Hepatic stellate cell (primary cell): ENCODE measurements at places on chromosomes 2 and 18.

- peak; percentile 65 for DNase-seq
Measured at GRCh38 chr2:195613922-195614321, 43.1 kb upstream of the SLC39A10 start.

DNA sequence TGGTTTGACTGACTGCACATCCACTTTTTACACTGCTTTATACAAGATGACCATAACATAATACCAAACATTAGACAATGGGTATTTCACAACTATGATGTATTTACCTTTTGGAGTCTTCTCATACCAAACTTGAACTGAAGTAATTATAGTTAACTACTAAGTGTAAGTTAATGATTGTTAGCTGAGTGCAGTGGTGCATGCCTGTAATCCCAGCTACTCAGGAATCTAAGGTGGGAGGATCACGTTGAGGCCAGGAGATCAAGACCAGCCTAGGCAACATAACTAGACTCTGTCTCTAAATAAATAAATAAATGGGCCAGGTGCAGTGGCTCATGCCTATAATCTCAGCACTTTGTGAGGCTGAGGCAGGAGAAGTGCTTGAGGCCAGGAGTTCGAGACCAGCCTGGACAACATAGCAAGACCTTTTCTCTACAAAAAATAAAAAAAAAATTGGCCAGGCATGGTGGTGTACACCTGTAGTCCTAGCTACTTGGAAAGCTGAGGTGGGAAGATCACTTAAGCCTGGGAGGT lies 44.9 kb upstream of the ORC2 start:
- DNase-seq = no peak

DNA sequence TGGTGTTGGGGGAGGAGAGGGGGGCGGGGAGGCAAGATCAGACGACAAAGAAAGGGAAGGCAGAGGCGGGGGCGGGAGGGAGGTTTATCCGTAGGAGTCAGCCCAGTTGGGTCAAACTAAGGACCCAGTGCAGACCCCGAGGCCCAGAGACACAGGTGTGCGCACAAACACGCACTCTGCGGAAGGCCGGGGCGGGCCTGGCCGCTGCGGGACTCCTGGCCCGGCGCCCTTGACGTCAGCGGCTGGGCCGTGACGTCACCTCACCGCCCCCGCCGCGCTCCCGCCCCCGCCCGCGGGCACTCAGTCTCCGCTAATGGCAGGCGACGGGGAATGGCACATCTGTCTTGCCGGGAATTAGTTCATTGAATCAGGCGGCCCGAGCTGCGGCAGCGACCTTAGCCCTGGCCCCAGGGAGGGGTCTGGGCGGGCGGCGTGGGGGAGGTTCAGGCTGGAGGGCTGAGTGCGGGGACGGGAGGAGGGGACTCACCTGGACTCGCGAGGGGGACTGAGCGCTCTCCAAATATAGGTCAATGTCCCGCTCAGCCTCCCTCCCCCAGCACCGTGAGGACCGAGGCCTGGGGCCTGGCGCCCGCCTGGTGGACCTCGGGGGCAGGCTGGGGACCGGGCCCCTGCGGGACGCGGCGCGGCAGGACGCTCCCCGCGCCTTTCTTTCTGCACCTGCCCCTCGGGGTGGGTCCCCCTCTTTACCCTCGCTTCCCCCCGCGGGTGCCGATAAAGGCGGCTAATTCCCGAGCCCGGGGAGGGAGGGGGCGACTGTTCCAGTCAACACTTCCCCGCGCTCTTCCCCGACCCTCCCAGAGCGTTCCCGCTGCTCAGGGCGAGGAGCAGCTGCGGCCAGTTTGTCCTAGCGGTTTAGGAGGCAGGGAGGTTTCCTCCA lies 15.5 kb upstream of the ECEL1 start:
- DNase-seq = no peak

DNA sequence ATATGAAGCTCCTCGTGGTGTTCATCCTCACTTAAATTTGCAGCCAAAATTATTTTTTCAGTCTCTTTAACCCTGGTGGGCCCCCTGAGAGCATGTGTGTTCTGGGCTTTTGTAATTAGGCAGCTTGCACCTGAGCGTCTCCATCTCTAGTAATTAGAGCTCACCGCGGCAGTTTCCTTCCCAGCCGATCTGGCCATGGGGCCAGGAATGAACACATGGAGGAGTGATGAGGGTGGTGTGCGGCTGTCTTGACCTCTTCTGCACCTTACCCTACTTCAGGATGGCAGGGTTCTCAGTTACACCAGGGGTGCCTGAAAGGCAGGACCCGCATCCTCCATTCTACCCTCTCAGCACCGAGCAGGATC lies 98.5 kb downstream of the AFF3 start:
- no peak for DNase-seq

DNA sequence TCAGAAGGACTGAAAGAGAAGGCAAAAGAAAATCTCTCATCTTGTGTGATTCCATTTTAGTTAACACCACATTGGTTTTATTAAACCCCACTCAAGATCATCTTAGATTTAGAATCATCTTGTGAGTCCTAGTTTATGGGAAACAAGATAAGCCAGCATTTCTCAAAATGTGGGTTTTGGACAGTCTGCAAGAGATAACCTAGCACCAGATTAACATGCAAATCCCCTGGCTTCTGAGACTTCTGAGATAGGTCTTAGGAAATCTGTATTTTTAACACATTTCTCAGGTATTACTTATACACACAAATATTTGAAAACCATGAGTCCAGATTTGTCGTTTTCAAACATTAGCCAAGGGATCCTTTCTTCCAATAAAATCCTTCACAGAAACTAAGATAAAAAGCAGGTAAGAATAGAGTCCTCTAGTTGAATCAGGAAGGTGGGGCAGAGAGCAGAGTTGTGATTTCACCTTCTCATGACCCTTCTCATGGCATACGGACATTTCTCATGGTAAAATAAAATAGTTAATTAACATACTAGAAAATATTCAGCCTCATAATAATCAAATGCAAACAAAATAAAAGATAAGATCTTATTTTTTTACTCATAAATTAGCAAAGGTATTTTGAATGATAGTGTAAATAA lies 287.2 kb upstream of the FN1 start:
- DNase-seq = no peak

DNA sequence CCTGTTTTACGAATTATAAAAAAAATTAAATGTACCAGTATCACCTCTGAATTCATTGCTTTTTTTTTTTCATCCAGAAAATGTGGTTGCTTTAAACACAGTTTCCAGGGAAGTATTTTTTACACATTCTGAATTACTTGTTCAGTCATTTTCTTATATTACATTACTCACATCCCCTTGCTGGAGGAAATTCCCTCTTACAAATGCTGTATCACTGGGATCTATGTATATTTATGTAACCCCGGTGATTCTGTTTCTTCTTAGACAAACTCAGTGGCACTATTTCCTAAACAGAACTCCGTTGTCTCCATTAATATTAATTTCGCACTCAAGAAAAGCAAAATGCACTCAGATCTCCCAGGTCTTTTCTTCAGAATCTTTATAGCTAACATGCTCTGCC lies 1078.5 kb upstream of the ZEB2 start:
- peak; percentile 2 for DNase-seq

DNA sequence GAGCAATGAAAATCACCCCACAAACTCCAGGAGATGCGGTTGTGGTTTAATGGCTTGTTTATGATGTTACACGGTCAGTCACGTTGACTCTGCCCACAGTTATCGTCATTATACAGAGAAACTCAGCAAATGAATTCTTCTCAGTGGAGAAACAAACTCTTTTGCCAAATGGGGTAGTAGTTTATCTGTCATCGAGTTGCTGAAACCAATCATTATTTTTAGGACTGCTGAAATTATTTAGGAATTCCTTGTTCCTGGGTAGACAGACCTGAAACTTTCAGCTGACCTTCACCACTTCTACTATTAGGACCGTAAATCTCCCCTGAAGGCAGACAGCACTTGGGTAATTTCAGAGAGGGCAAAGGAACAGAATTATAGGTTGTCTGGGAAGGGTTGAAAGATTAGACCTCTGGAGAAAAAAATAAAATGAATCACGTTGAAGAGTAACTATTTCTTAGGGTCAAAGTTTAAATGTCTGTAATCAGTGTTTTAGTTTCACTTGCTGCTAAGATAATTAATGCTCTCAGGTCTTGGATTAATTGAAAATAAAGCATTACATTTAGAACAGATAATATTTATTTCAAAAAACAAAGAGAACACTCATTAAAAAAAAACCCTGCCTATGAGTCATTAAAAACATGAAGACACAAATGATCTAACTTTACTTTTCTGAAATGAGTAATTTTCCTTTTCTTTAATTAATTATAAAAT lies 52.1 kb upstream of the LYPD6 start:
- DNase-seq = no peak

DNA sequence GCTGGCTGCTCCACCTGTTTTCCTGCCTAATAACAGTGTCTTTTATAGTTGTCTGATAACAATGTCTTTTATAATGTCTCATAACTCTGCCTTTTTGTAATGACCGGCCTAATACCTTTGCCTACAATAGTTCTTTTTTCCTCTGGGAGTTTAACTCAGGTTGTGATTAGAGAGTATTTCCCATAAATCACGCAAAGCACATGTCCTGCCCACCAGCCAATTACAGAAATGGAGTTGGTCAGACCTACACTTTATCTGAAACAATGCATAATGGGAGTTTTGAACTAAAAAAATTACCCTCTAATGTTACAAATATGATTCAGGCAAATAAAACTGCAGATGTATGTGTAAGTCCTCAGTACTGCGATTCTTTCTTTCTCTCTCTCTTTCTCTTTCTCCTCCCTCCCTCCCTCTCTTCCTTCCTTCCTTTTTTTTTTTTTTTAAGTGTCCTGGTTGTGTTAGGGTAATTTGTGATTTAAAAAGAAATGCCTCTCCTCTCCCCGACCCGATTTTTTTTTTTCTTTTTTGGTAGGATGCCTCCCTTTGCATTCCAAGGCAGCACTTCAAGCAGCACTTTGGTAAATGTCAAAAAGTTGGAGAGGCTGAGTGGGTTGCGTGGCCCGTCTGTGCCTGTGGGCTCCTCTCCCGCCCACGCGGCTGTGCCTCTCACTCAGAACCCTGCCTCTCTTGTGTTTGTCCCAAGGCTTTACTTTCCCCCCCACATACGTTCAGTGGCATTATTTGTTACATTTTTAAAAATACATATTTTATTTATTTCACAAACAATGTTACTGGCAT lies 147.3 kb downstream of the AGAP1 start:
- DNase-seq = no peak

GRCh38 chr2:191184457-191184856 lies 33.7 kb upstream of the STAT4 start:
- no peak for DNase-seq

GRCh38 chr2:183010112-183010511 lies 28.1 kb downstream of the NCKAP1 start:
- no peak for DNase-seq

GRCh38 chr2:60149176-60149575 lies 404.3 kb downstream of the BCL11A start:
- DNase-seq = no peak

- DNase-seq = peak; percentile 70
Measured at GRCh38 chr2:240565333-240566202, 2.7 kb upstream of the RNPEPL1 start.

GRCh38 chr2:233807215-233807865 lies 29.2 kb downstream of the MROH2A start:
- no peak for DNase-seq

DNA sequence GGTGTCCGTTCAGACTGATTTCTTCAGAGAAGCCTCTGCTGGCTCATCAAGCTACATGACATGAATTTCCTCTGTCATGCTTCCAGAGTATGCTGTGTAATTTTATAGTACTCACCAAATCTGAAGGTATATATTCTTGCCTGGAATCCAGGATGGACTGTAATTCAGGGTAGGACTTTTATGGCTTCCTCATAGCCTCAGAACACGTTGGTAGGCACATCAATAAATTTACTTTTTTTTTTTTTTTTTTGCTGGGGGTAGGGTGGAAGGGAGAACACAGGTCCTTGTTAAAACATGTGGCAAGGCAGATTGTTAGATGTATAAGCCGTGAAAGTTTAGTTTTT lies 34.4 kb downstream of the MTA3 start:
- DNase-seq = no peak

DNA sequence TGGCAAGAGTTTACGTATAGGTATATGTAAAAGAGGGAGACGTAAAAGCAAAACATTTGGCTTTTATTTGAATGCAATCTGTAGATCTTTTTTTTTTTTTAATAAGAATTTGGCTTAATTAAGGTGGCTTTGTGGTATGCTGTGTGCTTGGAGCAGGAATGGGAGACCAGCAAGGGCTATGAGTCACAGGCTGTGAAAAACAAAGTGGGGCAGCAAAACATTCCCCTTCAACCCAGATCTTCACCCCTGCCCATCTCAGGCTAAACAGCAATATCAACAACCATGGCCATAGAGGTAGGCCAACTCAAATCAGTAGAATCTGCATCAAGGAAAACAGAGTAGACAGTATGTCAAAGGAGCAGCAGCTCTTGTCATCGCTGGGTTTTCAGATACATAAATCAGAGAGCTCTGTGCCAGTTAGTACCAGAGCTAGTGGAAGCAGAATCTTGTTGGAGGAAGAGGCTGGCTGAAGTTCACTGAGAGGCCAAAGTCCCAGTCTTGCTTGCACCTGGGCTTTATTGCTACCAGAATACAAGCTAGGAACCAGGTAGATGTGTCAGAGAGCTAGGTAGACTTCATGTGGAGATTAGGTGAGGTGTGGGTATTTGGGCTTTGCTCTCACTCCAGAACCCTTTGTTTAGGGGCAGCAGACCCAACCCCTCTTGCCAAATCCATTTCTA lies 191.5 kb upstream of the FANCL start:
- DNase-seq = no peak

DNA sequence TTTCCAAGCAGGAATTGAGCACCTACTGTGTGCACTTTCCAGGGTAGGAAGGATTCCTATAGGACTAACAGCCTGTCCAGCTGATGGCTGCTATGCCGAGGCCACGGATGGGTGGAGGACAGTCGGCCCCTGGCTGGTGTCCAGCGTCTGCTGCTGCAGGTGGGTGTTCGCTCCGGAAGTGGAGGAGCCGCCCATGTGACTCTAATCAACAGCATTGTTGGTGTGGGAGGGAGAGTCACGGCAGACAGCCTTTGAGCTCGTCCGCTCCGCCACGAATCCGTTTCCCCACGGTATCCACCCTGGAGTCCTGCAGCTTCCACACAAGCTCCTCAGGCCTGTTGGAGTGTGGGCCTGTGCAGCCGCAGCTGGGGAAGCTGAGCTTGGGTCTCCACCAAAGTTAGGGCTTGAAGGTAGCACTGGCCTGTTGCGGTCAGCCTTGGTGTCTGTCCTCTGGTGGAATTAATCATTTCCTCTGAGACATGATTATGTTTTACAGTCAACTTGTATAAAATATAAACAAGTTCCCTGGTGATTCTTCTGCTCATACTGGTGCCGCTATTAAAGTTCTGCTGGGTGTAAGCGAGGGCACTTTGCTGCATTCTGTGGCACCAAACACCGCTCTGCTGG lies 185.9 kb upstream of the TPO start:
- no peak for DNase-seq

- DNase-seq = no peak
Measured at GRCh38 chr2:3181416-3182010, 196.1 kb downstream of the EIPR1 start.
